Stimulated activated naive CD4-positive, alpha-beta T cell (primary cell): ENCODE measurements at places on chromosomes 1 and 21.
A peak's percentile ranks its signal among the peaks of the same experiment; 100 is the strongest.

GRCh38 chr1:75990686-75991085, 58.5 kb upstream of the ASB17 start:
- DNase-seq = no peak

- no peak for DNase-seq
Measured at GRCh38 chr1:54220004-54220811, 20.2 kb downstream of the MRPL37 start.

DNA sequence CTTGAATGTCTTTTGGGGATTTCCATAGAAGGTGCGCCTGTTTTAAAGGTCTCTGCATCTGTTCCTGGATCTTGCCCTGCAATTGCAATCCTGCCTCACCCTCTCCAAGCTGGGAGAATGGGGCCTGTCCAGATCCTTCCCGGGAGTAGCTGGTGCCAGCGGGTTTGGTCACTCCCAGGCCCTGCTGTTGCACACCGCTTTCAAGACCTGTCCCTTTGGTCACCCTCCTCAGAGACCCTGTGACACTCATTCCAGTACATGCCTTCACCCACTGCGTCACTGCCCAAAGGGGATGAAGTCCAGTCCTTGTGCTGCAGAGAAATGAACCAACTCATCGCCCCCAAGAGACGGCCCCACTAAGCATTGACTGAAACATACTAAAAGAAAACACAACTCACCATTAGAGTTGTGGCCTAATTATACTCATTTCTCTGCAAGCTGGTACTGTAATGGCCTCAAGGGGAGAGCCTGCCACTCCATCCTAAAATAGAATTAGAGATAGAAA, 1.9 kb upstream of the IRF2BP2 start:
- DNase-seq = peak; percentile 15

GRCh38 chr1:85553416-85554335, 26.9 kb upstream of the CCN1 start:
- DNase-seq = no peak

- no peak for DNase-seq
Measured at GRCh38 chr1:199054694-199055093, 415.9 kb downstream of the PTPRC start.

DNA sequence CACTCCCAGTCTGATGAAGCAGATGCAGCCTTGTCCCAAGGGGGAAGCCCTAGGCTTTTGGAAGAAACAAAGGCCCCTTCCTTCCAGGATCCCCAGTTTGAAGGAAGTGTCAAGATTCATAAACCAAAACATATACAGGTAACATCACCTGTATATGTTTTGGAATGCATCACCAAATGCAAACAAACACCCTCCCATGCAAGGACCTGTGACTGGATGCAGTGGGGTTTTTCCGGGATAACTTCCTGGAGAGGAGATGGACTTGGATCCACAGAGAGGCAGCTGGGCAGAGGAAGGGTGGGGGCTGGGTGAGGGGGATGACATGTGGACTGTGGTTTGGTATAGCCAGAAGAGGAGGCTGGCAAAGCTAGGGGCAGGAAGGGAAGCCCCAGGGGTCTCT, 1.5 kb upstream of the PLA2G2F start:
- DNase-seq = no peak

- no peak for DNase-seq
Measured at GRCh38 chr1:18217398-18218043, 109.9 kb downstream of the IGSF21 start.

DNA sequence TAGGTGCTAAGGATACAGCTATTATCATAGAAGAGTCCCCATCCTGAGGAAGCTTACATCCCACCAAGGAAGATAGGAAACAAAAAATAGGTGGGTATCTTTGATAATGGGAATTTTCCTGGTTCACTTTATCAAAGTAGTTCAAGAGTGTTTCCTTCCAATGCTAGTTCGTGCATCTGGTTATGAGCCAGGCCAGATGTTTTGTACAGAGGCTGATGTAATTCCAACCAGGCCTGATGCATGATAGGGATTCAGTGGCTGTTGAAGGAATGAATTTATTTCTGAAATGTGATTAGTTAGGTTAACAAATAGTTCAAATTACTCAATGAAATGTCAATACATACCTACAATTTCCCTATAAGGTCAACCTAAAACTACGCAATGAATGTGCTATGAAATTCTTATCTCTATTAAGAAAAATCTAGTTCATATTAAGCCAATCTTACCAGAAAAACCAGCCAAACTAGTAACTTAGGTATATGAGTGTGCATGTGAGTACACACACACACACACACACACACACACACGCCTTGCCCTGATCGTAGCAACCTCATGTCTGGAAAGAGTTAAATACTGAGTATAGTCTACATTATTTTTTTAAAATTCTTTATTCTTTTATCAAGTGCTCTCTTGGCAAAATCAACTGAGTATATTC, 9.5 kb upstream of the ZBTB18 start:
- DNase-seq = no peak

- DNase-seq = peak; percentile 29
Measured at GRCh38 chr1:12167493-12168429, 970 bp downstream of the TNFRSF1B start.

GRCh38 chr1:32399843-32400242, 5.6 kb upstream of the BSDC1 start:
- no peak for DNase-seq

DNA sequence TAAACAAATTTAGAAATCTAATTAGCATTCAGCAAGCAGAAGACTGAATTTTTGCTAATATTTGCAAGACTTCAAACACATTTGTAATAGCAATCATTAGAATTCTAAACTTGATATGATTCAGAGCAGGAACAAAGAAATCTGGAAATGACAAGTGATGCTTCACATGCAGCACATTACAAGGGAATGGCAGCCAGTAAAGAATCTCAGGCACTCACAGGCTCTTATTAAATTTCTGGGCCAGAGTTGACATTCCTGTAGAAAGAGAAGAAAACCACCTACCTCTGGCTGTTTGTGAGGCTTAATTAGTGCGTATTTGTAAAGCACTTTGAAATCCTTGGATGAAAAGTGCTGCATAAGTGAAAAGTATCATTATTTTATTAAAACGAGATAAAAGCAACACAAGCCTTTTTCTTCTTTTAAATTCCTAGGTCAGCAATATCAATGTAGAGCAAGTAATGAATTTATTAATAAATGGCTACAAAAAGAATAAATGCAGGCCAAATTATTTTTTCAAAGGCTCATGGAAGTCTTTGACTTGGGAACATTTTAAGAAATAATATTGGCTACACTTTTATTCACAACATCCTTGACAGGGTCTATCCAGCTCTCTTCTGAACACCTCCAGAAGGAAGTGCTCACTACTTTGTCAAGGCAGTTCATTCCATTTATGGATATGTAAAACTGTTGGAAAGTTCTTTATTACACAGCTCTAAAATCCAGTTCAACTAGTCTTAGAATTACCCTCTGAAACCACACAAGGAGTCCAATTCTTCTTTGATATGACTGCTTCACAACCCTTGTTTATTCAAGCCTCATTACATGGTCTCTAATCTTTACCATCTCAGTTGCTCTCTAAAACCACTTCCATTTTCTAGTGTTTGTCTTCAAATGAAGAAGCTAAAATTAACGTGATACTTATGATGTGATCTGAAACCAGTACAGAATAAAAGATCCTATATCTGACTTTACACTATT, 32.1 kb upstream of the SCYL3 start:
- no peak for DNase-seq

DNA sequence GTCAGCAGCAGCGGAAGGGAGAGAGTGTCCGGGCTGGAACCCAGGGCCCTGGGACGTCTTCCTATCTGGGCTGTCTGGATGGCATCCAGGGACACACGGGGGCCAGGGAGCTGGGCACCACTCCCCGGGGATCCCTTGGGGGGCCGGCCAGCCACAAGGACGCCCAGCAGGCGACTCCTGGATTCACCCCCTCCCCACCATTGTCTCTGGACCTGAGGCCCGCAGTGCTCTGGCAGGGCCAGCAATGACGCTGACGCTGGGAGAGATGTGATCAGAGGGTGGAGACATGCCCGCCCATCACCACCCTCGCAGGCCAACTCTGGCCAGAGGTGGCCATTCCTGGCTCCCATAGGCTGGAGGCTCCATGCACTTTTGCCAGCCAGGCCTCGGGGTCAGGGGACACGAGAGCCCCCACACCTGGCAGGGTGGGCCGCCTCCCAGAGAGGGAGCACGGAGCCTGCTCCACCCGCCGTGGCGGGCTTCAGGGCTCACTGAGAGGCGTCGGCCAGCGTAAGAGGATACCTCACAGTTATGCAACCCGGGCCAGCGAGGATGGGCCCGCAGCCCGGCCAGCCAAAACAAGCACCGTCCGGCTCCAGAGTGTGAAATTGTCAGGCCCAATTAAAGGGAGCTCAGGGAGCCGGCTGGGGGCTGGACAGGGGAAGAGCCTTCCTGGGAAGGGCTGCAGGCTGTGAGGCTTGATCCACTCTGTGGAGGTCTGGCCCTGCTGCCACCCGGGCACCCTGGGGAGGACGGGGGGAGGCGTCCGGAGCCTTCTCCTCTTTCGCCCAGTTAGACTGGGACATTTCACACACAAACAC, 10.3 kb downstream of the ACTRT2 start:
- DNase-seq = no peak

DNA sequence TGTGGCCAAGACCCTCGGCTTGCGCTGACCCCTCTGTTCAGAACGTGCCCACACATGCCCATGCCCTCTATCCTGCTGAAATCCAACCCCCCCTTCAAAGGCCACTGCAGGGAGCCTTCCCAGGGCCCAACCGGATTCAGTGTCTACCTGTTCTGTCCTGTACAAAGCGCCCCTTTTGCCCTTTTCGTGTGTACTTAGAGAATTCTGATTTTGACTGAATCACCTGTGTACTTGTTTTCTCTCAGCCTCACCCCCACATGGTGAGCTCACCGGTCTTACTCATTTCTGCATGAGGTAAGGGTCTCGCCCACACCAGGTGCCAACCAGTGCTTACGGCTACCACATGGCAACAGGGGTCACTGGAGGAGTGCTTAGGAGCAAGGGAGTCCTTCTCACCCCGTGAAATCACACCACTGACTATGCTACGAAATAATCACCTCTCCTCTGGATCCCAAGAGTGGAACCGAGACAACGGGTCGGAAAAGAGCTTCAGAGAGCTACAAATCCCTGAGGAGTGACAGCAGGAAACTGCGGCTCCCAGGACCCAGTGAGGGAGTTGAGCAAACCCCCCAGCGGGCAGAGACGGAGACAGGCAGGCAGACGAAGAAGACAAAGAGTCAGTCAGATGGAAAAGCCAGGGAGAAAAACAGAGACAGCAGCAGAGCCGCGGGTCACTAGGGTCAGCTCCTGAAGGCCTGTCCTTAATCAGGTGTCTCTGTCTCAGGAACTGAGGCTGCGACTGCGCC, 2.1 kb upstream of the S100A2 start:
- DNase-seq = no peak

DNA sequence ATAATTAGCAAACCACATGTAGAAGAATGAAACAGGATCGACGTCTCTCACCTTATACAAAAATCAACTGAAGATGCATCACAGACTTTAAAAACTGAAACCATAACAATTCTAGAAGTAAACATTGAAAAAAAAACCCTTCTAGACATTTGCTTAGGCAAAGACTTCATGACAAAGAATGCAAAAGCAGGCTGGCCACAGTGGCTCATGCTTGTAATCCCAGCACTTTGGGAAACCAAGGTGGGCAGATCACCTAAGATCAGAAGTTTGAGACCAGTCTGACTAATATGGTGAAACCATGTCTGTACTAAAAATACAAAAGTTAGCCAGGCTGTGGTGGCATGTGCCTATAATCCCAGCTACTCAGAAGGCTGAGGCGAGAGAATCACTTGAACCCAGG, 1351.7 kb downstream of the MRPL39 start:
- DNase-seq = no peak

DNA sequence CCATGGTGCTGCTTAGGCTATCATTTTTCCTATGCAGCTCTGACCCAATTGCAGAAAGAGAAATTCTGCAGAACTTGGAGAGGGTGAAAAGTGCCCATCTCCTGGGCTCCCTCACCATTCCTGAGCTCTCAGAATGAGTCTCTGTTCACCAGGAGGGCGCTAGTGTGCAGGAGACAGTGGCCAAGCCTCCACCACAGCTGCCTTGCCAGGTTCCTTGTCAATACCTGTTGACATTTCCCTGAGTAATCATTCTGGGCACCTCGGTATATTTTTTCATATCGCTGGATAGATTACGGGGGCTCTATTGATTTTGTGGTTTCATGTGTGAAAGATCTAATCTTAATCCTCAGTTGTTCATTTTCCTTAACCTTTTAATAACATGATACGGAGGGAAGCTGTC, 13.0 kb upstream of the C8B start:
- no peak for DNase-seq

DNA sequence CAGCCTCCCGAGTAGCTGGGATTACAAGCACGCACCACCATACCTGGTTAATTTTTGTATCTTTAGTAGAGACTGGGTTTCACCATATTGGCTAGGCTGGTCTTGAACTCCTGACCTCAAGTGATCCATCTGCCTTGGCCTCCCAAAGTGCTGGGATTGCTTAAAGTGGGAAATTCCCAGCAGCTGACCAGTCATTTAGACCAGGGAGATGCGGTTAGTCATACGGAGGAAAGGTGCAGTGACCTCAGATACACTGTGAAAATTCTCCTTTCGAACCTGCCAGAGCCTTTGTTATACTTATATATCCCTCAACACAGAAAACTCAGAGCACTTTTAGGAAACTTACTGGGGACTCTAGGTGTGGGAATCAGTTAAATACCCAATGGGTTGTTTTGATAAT, 39.6 kb downstream of the MAP10 start:
- no peak for DNase-seq
